ENCODE measurements at places on chromosomes 4 and X. TPM values are rescaled to one million over a fixed set of nuclear protein-coding genes. Genes with fewer than 3 reads are reported as not detected.

GRCh38 chrX:20531667-20532066 is 265.0 kb upstream of the RPS6KA3 start:
- DNase-seq: no peak
- no peak overlapping the region for H3K4me3 ChIP-seq
- H3K36me3 ChIP-seq: no peaks in the 10 kb centered on the region
- H3K4me1 ChIP-seq: peaks cover 27% of the 10 kb centered on the region

- H3K27ac ChIP-seq: no peak overlapping the region
- H3K36me3 ChIP-seq: no peaks in the 10 kb centered on the region
- no peaks in the 10 kb centered on the region for H3K27me3 ChIP-seq
- H3K4me1 ChIP-seq: no peaks in the 10 kb centered on the region
Observed at GRCh38 chrX:27884654-27885053, 76.9 kb downstream of the MAGEB10 start.

DNA sequence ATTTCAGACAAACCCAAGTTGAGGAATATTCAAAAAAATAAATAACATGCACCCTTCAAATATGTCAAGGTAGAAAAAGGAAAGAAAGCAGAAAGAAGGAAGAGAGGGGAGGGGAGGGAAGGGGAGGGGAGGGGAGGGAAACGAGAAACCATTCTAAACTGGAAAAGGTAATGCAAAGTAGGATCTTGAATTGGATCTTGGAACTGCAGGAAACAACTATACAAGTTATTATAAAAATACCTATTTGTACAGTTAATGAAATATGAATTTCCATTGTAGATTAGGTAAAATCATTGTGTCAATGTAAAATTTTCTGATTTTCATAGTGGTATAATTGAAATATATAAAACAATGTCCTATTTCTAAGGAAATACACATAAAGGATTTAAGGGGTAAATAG is 668.4 kb downstream of the FAT4 start:
- H3K4me1 ChIP-seq: no peaks in the 10 kb centered on the region
- H3K27me3 ChIP-seq: no peaks in the 10 kb centered on the region
- no peak overlapping the region for H3K27ac ChIP-seq
- H3K36me3 ChIP-seq: no peaks in the 10 kb centered on the region
- H3K4me3 ChIP-seq: no peak overlapping the region
- no peak for DNase-seq

GRCh38 chr4:41541687-41542094 is 3.7 kb downstream of the LIMCH1 start:
- no peaks in the 10 kb centered on the region for H3K27me3 ChIP-seq
- no peaks in the 10 kb centered on the region for H3K36me3 ChIP-seq
- DNase-seq: no peak
- H3K27ac ChIP-seq: no peak overlapping the region

Gene HGFAC
- total RNA-seq: 1.2 TPM

DNA sequence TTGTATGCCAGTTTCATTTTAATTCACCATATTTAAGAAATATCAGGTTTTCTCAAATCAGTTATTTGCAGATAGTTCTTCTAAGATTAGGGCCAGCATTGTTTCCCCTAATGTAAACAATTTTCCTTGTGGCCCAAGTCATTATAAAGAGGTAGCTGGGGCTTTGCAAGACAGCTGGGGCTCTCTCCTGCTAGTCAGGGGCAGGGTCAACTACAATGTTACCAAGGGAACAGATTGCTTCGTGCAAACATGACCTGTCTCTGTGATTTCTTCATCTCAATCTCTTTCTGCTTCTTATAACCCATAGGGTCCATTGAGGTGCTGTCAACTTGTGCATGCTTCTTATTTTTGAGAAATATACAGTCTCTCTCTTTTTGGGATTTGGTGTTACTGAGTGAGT is 12.1 kb downstream of the ARMCX6 start:
- H3K4me1 ChIP-seq: peaks cover 9% of the 10 kb centered on the region
- H3K4me3 ChIP-seq: no peak overlapping the region
- no peak for DNase-seq

Gene SYTL4
- total RNA-seq: 4.0 TPM

DNA sequence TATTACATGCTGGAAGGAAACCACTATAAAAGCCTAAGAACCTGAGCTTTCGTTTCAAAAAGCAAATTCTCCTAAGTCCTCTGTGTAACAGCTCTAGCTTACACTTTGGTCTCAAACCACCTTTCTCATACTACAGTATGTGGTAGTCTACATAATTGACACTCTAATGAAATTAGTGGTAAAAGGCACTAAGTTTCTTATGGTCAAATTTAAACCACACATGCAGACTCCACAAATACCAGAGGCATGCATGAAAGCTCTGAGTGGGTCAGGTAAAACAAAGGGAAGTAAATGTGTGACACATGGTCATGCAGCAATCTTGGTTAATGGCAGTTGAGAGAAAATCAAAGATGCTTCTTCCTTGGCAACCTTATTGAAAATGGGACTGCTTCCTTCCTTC is 187.8 kb downstream of the CCNG2 start:
- no peak for DNase-seq
- H3K27ac ChIP-seq: no peak overlapping the region
- H3K4me1 ChIP-seq: no peaks in the 10 kb centered on the region
- H3K27me3 ChIP-seq: no peaks in the 10 kb centered on the region
- H3K36me3 ChIP-seq: peaks cover 4% of the 10 kb centered on the region
- H3K4me3 ChIP-seq: no peak overlapping the region

Gene TTC29
- total RNA-seq: 3.6 TPM

DNA sequence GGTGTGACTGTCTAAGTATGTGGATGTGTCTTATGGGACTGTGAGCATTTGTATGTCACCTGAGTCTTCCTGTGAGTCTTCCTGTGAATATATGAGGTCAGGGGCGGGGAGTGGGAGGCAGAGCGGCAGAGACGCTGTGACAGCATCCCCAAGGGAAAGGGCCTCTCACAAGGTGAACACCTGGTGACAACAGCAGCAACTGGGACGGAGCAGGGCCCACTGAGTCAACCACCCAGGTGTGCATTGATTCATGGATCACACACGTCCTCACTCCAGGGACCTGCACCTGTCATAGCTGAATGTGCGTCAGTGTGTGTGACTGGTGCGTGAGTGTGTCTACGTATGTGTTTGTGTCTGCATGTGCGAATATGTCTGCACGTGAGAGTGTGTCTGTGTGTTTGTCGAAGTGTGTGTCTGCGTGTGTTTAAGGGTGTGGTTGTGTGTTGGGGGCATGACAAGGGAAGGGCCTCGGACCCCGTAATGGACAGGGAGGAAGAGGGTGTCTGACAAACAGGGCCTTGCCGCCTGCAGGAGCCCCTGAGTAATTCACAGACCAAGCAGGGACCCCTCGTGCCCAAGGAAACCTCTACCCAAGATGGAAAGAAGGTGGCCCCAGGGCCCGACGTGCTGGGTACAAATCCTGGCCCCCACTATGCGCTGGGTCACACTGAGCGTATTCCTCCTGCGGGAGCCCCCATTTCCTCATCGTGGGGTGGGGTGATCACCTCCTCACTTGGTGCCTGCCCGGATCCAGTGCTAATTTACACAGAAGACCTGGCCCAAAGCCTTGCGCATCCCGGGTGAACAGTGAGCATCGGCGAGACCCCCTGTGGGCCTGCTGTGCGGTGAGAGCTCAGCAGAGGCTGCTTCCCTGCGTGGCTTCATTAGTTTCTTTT is 76.7 kb downstream of the ABLIM2 start:
- H3K27me3 ChIP-seq: peaks cover 5% of the 10 kb centered on the region
- no peak overlapping the region for H3K27ac ChIP-seq
- H3K4me1 ChIP-seq: peaks cover 21% of the 10 kb centered on the region

- H3K27me3 ChIP-seq: no peaks in the 10 kb centered on the region
- H3K27ac ChIP-seq: no peak overlapping the region
- H3K36me3 ChIP-seq: no peaks in the 10 kb centered on the region
Observed at GRCh38 chrX:32524385-32524784, 687.0 kb downstream of the DMD start.

DNA sequence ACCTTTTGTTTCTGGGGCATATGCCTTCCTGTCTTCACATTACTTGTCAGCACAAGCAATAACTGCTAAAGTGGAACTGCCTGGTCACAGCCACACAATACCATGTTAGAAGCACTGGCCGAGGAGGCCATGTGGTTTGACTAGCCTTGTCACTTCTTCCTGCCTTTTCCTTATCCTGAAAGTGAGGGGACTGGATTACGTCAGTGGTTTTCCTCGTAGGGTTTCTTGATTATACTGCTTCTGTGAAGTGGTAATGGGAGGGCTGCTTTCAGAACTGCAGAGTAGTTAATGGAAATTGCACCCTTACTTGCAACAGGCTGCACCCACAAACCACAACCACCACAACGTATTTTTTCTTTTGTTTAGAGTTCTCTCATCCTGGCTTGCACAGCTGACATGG is 26.6 kb downstream of the ZRSR2 start:
- H3K4me3 ChIP-seq: no peak overlapping the region
- no peak for DNase-seq
- H3K36me3 ChIP-seq: peaks cover 44% of the 10 kb centered on the region
- H3K4me1 ChIP-seq: no peaks in the 10 kb centered on the region

DNA sequence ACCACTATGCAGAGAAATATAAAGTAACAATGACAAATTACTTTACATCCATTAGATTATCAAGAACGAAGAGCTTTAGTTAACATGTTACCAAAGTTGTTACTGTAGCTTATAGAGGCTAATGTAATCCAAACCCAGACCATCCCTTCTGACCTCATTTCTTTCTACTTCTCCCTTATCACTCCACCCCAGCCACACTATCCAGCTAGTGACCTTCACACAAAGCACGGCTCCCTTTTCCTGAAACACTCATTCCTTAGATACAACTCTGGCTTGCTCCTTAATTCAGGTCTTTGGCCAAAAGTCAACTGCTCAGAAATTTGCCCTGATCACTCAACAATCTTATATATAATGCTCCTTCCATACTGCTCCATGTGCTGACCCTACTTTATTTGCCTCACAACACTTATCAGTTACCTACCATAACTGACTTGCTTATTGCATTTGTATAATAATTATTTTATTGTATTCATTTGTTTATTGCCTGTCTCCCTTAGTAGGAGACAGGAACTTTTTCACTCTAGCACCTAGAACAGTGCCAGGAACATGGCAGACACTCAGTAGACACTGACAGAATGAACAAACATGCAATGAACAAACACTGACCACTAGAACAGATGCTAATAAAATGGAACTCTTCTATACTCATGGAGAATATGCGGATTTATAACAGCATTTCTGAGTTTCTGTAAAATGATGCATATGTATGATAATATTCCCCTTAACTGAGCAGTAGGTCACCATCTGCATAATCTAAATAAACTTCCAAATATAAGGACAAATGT is 67.6 kb downstream of the EIF4E start:
- no peaks in the 10 kb centered on the region for H3K36me3 ChIP-seq
- DNase-seq: no peak
- H3K4me1 ChIP-seq: no peaks in the 10 kb centered on the region
- H3K27ac ChIP-seq: no peak overlapping the region
- H3K27me3 ChIP-seq: no peaks in the 10 kb centered on the region

GRCh38 chr4:81326581-81326980 is 111.6 kb upstream of the PRKG2 start:
- DNase-seq: no peak
- no peak overlapping the region for H3K27ac ChIP-seq
- peaks cover 3% of the 10 kb centered on the region for H3K27me3 ChIP-seq
- H3K4me3 ChIP-seq: no peak overlapping the region
- no peaks in the 10 kb centered on the region for H3K36me3 ChIP-seq

Gene KCTD8
- 0.88 TPM for total RNA-seq

Gene FABP2
- 4.1 TPM for total RNA-seq

- no peak overlapping the region for H3K4me3 ChIP-seq
- no peaks in the 10 kb centered on the region for H3K27me3 ChIP-seq
- H3K27ac ChIP-seq: no peak overlapping the region
- H3K4me1 ChIP-seq: peaks cover 22% of the 10 kb centered on the region
- DNase-seq: no peak
Observed at GRCh38 chr4:183141997-183142396, 42.9 kb downstream of the WWC2 start.

DNA sequence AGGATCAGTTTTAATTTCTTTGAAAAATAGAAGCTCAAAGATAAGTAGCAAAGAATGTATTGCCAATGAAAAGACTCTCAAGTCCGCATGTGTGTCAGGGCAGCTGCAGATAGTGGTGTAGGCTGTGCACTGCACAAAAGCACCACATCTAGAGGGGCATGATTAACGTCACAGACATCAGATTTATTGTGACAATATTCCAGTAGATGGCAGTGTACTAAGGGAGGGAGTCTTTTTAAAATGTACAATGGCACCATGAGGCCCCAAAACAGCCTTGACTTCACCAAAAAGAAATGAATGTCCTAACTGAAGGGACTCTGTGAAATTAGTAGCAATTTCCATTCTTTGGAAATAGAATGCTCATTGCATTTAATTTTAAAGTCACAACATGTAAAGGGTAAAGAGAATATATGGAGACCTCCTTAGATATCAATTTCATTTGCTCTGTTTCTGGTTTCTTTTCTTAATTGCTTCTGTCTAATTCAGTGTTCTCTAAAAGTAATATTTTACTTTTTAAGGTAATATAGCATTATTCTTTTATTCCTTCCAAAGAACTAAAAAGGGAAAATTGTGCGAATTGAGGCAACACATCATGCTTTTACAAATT is 98.4 kb downstream of the ZNF827 start:
- peaks cover 52% of the 10 kb centered on the region for H3K36me3 ChIP-seq
- no peaks in the 10 kb centered on the region for H3K4me1 ChIP-seq
- no peaks in the 10 kb centered on the region for H3K27me3 ChIP-seq
- H3K27ac ChIP-seq: no peak overlapping the region
- DNase-seq: no peak
- no peak overlapping the region for H3K4me3 ChIP-seq

Gene IL13RA1
- 21.6 TPM for total RNA-seq

Gene TEX11
- not detected for total RNA-seq

GRCh38 chr4:45358573-45359506 is 632.5 kb upstream of the GNPDA2 start:
- H3K4me3 ChIP-seq: no peak overlapping the region
- no peaks in the 10 kb centered on the region for H3K27me3 ChIP-seq
- H3K4me1 ChIP-seq: no peaks in the 10 kb centered on the region
- H3K36me3 ChIP-seq: no peaks in the 10 kb centered on the region

GRCh38 chr4:136863756-136864155 is 668.5 kb downstream of the PCDH18 start:
- no peak overlapping the region for H3K27ac ChIP-seq
- DNase-seq: no peak
- H3K36me3 ChIP-seq: no peaks in the 10 kb centered on the region
- H3K4me3 ChIP-seq: no peak overlapping the region

GRCh38 chrX:110384490-110384889 is 25.8 kb downstream of the RTL9 start:
- H3K4me1 ChIP-seq: no peaks in the 10 kb centered on the region
- no peaks in the 10 kb centered on the region for H3K36me3 ChIP-seq
- no peak for DNase-seq
- H3K4me3 ChIP-seq: no peak overlapping the region

DNA sequence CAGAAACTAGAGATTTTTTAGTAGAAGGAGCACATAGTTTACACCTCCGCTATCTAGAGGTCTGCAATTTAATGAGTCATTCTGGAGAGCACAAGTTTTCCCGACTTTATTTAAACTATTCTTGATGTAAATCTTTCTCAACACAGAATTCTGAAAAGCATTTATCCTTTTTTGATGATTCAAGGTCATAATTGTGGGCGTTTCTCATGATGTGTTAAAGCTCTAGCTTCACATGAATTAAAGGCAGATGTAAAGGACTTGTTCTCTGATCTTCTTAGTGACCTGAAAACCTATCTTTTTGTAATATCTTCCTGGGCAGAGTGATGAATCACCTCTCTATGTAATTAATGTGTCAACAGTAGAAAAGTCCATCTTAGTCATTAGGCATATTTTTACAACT is 128.8 kb downstream of the COMMD8 start:
- no peak overlapping the region for H3K4me3 ChIP-seq
- no peak for DNase-seq
- H3K36me3 ChIP-seq: no peaks in the 10 kb centered on the region
- H3K27me3 ChIP-seq: peaks cover 2% of the 10 kb centered on the region
- H3K27ac ChIP-seq: no peak overlapping the region
